ENCODE measurements at places on chromosomes 5 and 9.

DNA sequence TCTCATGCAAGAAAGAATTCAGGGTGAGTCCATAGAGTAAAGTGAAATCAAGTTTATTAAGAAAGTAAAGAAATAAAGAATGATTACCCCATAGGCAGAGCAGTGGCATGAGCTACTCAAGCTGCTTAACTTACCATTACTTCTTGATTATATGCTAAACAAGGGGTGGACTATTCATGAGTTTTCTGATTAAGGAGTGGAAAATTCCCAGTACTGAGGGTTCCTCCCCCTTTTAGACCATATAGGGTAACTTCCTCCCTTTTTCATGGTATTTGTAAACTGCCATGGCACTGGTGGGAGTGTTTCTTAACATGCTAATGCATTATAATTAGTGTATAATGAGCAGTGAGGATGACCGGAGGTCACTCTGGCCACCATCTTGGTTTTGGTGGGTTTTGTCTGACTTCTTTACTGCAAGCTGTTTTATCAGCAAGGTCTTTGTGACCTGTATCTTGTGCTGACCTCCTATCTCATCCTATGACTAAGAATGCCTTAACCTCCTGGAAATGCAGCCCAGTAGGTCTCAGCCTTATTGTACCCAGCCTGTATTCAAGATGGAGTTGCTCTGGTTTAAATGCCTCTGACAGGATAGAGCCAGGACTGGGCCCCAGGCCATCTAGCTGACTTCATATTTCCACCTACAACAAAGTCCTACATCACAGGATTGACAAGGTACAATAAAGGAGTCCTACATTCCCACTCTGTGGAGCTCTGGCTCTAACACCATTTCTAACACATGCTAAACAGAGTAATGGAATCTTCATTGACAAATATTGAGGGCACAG lies 186.7 kb downstream of the NXNL2 start:
- DNase-seq, result no peak

DNA sequence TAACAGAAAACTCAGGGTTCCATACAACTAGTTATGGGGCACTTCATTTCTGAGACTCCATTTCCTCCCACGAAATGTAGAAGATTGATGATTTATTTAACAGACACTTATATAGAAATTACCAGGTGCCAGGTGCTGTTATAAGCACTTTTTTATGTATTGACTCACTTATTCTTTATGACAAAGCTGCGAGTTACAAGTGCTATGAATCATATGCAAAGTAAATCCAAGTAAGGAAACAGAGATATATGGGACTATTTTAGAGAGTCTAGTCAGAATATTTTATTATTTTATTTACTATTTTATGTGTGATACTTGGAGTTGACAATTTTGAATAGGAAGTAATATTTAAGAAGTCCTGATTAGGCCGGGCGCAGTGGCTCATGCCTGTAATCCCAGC lies 822.8 kb upstream of the C9orf72 start:
- DNase-seq, result no peak

GRCh38 chr5:53779541-53779981 lies 219.1 kb downstream of the NDUFS4 start:
- no peak for DNase-seq

DNA sequence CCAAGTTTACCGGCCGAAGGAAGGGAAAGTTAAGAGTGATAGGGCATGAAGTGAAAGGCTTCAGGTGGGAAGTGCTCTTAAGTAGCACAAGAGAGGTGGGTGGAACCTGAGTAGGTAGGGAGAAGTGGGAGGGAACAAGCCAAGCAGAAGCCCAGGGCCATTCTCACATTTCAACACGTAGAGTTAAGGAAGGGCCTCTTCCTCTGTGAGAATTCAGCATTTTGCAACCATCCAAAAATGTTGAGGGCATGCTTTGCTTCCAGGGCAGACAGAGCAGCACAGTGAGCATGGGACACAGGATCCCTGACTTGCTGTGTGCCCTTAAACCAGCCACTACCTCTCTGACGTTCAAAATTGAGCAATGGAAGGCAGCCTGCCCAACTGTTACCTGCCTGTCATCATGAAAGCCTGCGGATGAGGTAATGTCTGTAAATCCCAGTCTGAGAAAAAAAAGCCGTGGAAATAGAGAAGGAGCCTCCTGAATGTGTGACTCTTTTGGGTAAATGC lies 3.3 kb downstream of the CYFIP2 start:
- DNase-seq, result no peak

GRCh38 chr9:114304416-114305188 lies 18.3 kb upstream of the ORM1 start:
- DNase-seq, result no peak

- DNase-seq, result no peak
These were observed 202.6 kb downstream of the ZSWIM6 start for GRCh38 chr5:61534481-61535267.

DNA sequence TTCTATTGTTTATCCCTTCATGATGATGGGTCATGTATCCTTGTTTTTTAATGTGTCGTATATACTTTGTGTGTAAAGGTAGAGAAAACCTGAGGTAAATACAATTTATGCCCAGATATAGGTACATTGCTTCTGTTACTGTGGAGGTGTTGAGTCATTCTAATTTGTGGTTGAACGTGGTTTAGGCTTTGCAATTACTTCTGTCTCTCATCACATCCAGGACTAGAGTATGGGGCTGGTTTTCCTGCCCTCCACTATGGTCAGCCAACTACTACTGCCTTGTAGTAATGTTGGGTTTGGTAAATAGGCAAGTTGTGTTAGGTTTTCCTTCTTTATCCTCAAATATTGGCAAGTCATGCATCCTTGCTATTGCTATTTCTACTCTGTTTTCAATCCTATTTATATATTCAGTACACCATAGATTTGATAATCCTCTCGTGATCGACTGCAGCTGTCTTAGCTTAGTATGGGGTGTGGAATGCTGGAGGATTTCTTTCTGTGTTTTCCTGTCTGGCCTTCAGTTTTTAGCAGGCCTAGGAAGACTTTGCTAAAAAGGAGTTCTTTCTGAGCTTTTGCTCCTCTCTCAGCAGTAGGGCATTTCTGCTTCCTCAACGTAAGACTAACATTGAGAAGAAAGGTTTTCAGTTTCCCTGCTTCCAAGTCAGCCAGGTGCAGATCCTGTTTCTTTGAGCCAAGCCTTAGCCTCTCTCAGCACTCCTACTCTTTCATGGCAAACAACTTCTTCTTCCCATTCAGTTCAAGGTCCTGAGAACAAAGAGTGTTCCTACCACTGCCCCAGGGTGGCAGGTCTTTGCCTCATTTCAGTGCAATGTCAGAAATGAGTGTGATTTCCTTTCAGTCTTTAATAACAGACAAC lies 844.4 kb upstream of the CDH18 start:
- no peak for DNase-seq

GRCh38 chr5:113276001-113276400 lies 158.8 kb downstream of the TSSK1B start:
- no peak for DNase-seq

GRCh38 chr5:56060276-56061110 lies 65.7 kb upstream of the IL6ST start:
- DNase-seq, result no peak

GRCh38 chr9:123063896-123064295 lies 30.4 kb downstream of the GPR21 start:
- no peak for DNase-seq

DNA sequence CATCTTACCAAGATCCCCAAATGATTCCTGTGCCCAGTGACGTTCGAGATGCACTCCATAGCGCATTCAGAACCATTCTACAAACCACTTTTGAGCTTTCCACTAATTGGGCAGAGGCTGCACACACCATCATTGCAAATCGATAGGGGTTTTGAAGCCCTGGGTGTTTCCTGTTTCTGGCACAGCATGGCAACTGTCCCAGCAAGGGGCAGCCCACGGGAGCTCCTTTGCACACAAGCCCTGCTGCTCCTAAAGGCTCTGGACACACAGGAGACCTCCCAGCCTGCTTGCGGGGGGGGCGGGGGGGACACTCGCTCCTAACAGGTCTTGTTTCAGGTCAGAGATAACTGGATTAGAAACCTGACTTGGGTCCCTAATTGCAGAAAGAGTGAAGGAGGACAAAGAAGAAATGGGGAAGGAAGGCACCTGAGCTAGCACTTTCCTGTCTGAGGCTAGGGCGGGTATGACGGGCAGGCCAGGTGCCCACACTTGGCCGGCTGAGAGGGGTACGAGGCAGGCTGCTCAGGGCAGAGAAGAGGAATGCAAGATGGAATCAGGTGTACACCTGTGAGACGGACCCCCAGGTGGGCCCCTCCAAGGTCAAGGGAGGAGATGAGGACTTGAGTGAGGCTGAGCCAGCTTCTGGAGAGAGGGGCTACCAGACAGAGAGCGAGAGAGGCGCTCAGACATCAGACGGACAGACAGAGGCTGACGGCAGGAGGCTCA lies 820 bp downstream of the FBP1 start:
- no peak for DNase-seq

- DNase-seq, result no peak
These were observed 274.6 kb downstream of the TMEM38B start for GRCh38 chr9:105968811-105969466.

All from right renal cortex interstitium (tissue), 3 donors.